ENCODE measurements at places on chromosomes 1 and 21. TPM values are rescaled to one million over a fixed set of nuclear protein-coding genes. Genes with fewer than 3 reads are reported as not detected.

Gene FCMR
- total RNA-seq, result 221 TPM

Gene OR10Z1
- not detected for total RNA-seq

Gene SYCP1
- not detected for total RNA-seq

Gene MYOC
- not detected for total RNA-seq

Gene C1orf105
- 0.24 TPM for total RNA-seq

Gene DONSON
- 29.7 TPM for total RNA-seq

Gene NCF2
- total RNA-seq, result 12.9 TPM

Gene TP73
- 3.2 TPM for total RNA-seq

Gene S100A8
- total RNA-seq, result not detected

Gene TMEM82
- total RNA-seq, result not detected

Gene ZNF691
- total RNA-seq, result 9.6 TPM

Measured in activated naive CD4-positive, alpha-beta T cell treated with anti-CD3 and anti-CD28 coated beads, Interleukin-2, amount 10 ng/mL, durations not matched to agents 5 hours and 36 hours (primary cell).